ENCODE measurements at places on chromosomes 2 and 18.

DNA sequence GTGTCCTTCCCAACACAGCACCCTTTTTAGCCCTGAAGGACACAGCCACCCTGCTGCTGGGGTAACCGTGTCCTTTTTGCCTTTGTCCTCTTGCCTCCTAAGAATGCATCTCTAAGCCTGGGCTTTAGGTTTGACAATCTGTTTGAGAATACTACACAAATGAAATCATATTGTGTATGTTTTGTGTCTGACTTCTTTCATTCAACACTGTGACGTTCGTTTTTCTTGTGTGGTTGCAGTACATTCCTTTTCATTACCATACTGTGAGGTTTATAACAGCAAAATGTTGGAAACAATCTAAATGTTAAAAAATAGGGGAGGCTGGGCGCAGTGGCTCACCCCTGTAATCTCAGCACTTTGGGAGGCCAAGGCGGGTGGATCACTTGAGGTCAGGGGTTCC lies 11.2 kb downstream of the ASPRV1 start:
- no peak for DNase-seq

- DNase-seq: no peak
Measured at GRCh38 chr18:68439642-68440041, 275.3 kb downstream of the TMX3 start.

- no peak for DNase-seq
Measured at GRCh38 chr2:50748671-50749070, 283.3 kb downstream of the NRXN1 start.

DNA sequence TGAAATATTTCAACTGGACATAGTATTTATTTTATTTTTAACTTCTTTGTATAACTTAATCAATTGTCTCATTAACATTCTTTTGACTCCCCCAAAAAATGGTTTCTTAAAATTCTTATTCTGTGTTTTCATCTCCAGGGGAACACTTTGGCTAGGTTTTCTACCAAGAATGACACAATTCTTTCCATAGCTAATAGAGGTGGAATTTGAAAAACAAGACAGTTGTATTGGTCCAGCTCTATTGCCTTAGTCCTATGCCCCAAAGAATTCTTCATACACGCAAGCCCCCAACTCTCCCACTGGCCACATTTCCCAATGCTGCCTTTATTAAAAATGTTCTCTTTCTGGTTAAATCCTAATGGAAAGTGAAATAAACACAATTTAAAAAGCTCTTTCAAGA lies 104.7 kb upstream of the PKDCC start:
- no peak for DNase-seq

- no peak for DNase-seq
Measured at GRCh38 chr2:178441426-178441825, 9.5 kb downstream of the PRKRA start.

All from hematopoietic multipotent progenitor cell treated with erythropoietin and hydrocortisone succinate and interleukin-3 and kit ligand, for 4 days (in vitro differentiated cells).